ENCODE measurements at places on chromosomes 5 and 9. TPM values are rescaled to one million over a fixed set of nuclear protein-coding genes. Genes with fewer than 3 reads are reported as not detected.
A peak's percentile ranks its signal among the peaks of the same experiment; 100 is the strongest.

DNA sequence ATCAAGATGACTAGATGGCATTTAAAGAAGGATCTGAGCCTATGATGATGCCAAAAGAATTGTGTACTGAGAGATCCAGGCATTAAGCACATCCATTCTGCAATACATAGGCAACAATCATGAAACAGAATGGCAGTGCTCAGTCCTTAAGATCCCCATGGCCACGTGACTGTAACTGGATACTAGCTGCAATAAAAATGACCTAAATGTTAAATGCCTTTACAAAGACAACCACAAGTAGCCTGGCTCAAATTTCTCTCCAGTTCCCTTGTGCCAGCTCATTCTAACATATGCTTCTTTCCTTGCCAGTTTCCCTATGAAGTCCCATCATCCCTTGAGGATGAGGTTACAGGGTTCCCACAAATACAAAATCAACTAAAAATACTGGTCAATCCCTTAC is 148.3 kb upstream of the GHR start:
- DNase-seq = no peak
- no peaks in the 10 kb centered on the region for H3K36me3 ChIP-seq
- no peaks in the 10 kb centered on the region for H3K27me3 ChIP-seq
- H3K4me3 ChIP-seq = no peak overlapping the region
- no peaks in the 10 kb centered on the region for H3K4me1 ChIP-seq
- no peak overlapping the region for H3K27ac ChIP-seq

DNA sequence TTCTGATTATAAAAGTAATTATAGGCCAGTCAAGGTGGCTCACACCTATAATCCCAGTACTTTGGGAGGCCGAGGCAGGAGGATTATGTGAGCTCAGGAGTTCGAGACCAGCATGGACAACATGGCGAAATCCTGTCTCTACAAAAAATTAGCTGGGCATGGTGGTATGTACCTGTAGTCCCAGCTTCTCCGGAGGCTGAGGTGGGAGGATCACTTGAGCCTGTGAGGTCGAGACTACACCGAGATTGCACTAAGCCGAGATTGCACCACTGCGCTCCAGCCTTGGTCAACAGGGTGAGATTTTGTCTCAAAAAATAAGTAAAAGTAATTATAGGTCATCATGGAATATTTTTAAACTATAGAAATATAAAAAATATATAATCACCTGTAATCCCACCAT is 18.1 kb downstream of the IRF1 start:
- no peaks in the 10 kb centered on the region for H3K27me3 ChIP-seq
- H3K4me1 ChIP-seq = peaks cover 4% of the 10 kb centered on the region

- H3K27ac ChIP-seq = no peak overlapping the region
- H3K4me3 ChIP-seq = no peak overlapping the region
- no peaks in the 10 kb centered on the region for H3K36me3 ChIP-seq
- no peaks in the 10 kb centered on the region for H3K4me1 ChIP-seq
- no peak for DNase-seq
Measured at GRCh38 chr5:81388169-81388568, 5.8 kb downstream of the ACOT12 start.

GRCh38 chr5:138844812-138845513 is 30.2 kb downstream of the LRRTM2 start:
- no peak overlapping the region for H3K4me3 ChIP-seq
- DNase-seq = no peak
- H3K36me3 ChIP-seq = no peaks in the 10 kb centered on the region
- peaks cover 34% of the 10 kb centered on the region for H3K4me1 ChIP-seq

- no peaks in the 10 kb centered on the region for H3K27me3 ChIP-seq
- H3K4me1 ChIP-seq = no peaks in the 10 kb centered on the region
- no peak overlapping the region for H3K27ac ChIP-seq
- no peaks in the 10 kb centered on the region for H3K36me3 ChIP-seq
Measured at GRCh38 chr5:104540448-104540847, 977.9 kb upstream of the NUDT12 start.

- H3K36me3 ChIP-seq = no peaks in the 10 kb centered on the region
- DNase-seq = no peak
- no peak overlapping the region for H3K4me3 ChIP-seq
- no peaks in the 10 kb centered on the region for H3K27me3 ChIP-seq
- no peak overlapping the region for H3K27ac ChIP-seq
Measured at GRCh38 chr9:114742947-114743346, 61.0 kb upstream of the TEX48 start.

Gene ADRB2
- 14.2 TPM for total RNA-seq

Gene CCDC171
- total RNA-seq = 2.0 TPM

DNA sequence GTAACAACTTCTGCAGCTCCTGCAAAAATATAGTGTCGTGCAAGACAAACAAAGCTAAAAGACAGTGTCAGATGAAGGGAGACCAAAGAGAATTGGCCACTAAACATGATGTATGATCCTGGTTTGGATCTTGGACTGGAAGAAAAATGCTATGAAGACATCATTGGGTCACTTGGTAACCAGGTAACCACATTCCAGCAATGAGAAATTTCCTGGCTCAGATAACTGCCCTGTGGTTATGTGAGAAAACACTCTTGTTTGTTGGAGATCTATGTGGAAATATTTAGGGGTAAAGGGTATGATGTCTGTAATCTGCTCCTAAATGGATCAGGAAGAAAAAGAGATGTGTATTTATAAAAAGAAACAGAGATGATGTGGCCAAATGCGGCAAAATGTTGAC is 45.5 kb upstream of the ANKRD33B start:
- H3K36me3 ChIP-seq = no peaks in the 10 kb centered on the region
- H3K4me3 ChIP-seq = no peak overlapping the region
- DNase-seq = no peak
- no peaks in the 10 kb centered on the region for H3K27me3 ChIP-seq
- no peak overlapping the region for H3K27ac ChIP-seq
- no peaks in the 10 kb centered on the region for H3K4me1 ChIP-seq

DNA sequence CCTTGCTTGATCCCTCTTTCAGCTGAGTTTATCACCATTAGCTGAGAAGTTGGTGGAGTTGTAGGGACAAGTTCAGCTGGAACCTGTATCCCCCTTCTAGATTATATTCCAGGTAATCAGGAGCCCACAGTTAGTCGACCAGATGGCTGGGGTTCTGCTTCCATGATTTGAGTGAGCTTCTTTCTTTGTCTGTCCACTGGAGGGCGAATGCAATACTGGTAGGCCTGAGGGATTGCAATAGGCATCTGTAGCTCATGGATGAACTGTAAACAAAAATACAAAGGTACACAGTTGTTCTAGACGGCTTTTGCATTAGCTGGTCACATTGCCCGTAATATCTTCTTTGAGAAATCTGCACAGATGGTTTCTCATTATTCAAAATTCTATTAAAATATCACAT is 88.9 kb downstream of the PCSK5 start:
- no peak overlapping the region for H3K27ac ChIP-seq
- H3K36me3 ChIP-seq = no peaks in the 10 kb centered on the region
- no peaks in the 10 kb centered on the region for H3K27me3 ChIP-seq
- no peak for DNase-seq

DNA sequence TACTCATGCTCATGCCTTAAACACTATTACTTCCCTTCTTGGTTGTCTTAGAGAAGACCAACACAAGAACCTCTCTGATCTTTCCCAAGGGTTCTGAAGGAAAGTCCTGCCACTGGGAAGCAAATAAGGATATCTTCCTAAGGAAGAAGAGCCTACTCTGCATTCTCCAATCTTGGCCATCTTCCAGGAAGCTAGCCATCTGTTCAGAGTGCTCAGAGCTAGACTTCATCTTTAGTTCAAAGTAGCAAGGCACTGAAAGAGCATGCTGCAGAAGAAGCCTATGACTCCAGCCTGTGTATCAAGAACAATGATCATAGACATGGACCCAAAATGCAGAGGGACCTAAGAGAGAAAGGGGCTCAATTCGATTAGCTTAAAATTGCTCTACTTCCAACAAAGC is 114.7 kb downstream of the KIAA0825 start:
- no peak overlapping the region for H3K4me3 ChIP-seq
- no peaks in the 10 kb centered on the region for H3K27me3 ChIP-seq
- DNase-seq = no peak
- no peaks in the 10 kb centered on the region for H3K4me1 ChIP-seq
- H3K36me3 ChIP-seq = no peaks in the 10 kb centered on the region

Gene MVB12B
- 25.3 TPM for total RNA-seq

Gene CCL28
- 5.3 TPM for total RNA-seq

- H3K27me3 ChIP-seq = no peaks in the 10 kb centered on the region
- H3K36me3 ChIP-seq = no peaks in the 10 kb centered on the region
- no peak overlapping the region for H3K4me3 ChIP-seq
- DNase-seq = no peak
Measured at GRCh38 chr9:93589688-93590087, 13.3 kb downstream of the PHF2 start.

DNA sequence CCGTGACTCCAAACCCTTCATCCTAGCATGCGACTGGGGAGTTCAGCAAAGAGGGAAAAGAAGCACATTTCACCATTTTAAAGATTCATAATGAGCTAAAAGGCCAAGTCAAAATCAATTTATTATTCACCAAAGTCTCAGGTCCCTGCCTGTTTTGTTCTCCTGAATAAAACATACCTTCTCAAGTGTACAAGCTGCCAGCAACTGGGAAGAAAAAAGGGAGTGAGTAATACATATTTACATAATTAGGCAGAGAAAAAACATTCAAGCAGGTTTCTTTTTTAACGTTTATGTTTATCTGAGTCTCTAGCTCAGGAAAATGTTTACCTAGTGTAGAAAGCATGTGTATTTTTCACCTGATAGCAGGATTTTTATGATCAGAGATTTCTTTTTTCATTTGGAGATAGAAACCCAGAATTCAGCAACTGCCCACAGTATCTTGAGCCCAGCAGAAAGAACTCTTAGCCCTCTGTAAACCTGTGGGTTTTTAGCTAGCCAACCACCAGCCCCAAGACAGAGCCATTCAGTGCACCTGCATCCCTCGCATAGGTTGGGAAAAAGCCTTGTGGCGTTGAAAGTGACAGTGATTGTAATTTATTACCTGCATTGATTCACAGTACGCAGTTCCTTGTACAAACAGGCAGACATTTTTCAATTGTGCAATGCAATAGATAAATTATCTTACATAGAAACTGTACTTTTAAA is 117.9 kb upstream of the GRIA1 start:
- H3K36me3 ChIP-seq = no peaks in the 10 kb centered on the region
- H3K4me1 ChIP-seq = no peaks in the 10 kb centered on the region
- no peaks in the 10 kb centered on the region for H3K27me3 ChIP-seq
- H3K27ac ChIP-seq = no peak overlapping the region

Gene NR4A3
- total RNA-seq = 4.9 TPM

Gene NRG2
- total RNA-seq = 0.68 TPM

GRCh38 chr9:96665789-96666188 is 10.7 kb upstream of the PRXL2C start:
- no peak overlapping the region for H3K27ac ChIP-seq
- no peaks in the 10 kb centered on the region for H3K36me3 ChIP-seq
- H3K4me3 ChIP-seq = no peak overlapping the region
- no peaks in the 10 kb centered on the region for H3K4me1 ChIP-seq

Gene PPP3R2
- total RNA-seq = not detected

DNA sequence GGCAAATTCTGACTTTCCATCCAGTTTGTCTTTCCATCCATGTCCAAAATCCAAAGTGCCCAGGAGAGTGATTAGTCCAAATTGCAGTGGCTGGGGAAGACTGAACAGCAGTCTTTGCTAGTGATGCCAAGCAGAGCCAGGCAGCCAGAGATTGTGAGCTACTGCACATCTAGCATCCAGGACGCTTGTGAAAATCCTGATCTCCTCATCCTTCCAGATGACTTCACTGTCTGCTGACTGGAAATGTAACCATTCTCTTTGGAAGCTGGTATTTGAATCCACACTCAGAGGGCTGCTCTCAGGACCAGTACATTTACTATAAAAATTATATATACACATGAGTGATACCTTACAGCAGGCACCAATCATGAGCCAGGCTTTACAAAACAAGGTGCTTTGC is 49.6 kb downstream of the MACROH2A1 start:
- DNase-seq = no peak
- no peaks in the 10 kb centered on the region for H3K4me1 ChIP-seq
- H3K27ac ChIP-seq = no peak overlapping the region
- H3K36me3 ChIP-seq = peaks cover 85% of the 10 kb centered on the region
- no peak overlapping the region for H3K4me3 ChIP-seq

DNA sequence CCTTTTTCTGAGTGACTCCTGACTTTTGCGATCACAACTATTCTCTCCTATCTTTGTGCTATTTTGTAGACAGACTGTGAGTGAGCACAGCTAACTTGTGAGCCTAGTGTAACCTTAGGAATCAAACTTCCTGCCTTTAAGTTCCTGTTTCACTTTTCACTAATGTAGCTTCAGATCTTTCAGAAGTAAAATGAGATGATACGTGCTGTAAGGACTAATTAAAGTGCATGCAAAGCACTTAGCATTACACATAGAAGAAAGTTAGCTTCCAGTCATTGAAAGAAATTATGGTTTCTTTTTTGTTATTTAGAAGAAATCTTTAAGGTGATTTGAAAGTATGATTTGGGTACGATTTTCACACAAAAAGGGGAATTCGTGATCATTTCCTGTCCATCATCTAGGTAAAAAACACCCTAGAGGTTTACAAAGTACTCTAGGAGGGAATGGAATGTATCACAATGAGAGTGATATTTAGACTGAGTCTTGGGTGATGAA is 122.7 kb downstream of the ST8SIA4 start:
- H3K27me3 ChIP-seq = no peaks in the 10 kb centered on the region
- peaks cover 42% of the 10 kb centered on the region for H3K4me1 ChIP-seq
- H3K36me3 ChIP-seq = no peaks in the 10 kb centered on the region
- peak overlapping the region; percentile 57 for H3K27ac ChIP-seq
- no peak for DNase-seq

GRCh38 chr5:96335873-96336272 is 97.2 kb downstream of the PCSK1 start:
- H3K4me3 ChIP-seq = no peak overlapping the region
- H3K4me1 ChIP-seq = peaks cover 44% of the 10 kb centered on the region
- H3K27ac ChIP-seq = peak overlapping the region; percentile 43
- H3K36me3 ChIP-seq = no peaks in the 10 kb centered on the region
- DNase-seq = no peak
- H3K27me3 ChIP-seq = no peaks in the 10 kb centered on the region

Gene IL13
- not detected for total RNA-seq

DNA sequence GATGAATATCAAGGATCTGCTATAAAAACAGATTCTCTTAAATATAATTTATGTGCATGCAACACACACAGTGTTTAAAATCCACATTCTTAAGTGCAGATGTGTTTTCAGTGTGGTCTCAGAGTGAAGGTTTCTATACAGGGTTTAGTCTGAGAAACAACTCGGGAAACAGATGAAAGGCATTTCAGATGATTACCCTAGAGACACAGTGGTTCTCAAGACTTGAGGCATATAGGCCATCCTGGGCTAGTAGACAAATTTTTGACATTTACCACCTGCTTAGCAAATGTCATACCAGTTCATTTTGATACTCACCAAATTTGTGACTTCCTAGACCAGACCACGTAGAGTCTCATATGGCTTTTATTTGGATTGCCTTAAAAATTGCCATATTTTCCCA is 216.5 kb downstream of the ARL15 start:
- no peaks in the 10 kb centered on the region for H3K36me3 ChIP-seq
- H3K4me3 ChIP-seq = no peak overlapping the region
- no peaks in the 10 kb centered on the region for H3K4me1 ChIP-seq

GRCh38 chr5:141608557-141608956 is 10.2 kb downstream of the DIAPH1 start:
- no peak overlapping the region for H3K4me3 ChIP-seq
- H3K27ac ChIP-seq = peak overlapping the region; percentile 34
- no peaks in the 10 kb centered on the region for H3K27me3 ChIP-seq
- H3K36me3 ChIP-seq = no peaks in the 10 kb centered on the region
